ENCODE measurements at places on chromosomes 11 and 22.
A peak's percentile ranks its signal among the peaks of the same experiment; 100 is the strongest.

DNA sequence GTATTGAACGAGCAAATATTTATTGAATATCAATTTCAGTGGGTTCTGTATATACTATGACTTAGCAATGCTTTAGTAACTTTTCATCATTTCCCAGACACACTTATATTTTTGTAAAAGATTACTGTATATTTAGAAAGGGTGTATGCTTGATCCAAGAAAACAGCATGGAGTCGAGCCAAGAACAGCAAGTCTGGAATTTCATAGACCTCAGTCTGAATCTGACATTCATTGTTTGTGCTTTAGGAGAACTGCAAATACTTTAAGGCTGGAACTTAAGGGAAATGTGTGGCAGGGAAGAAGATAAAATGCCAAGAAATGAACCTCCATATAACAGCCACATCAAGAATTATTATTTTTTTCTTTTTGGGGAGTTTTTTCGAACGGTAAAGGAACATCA, 1156.8 kb downstream of the LRRC4C start:
- no peak for DNase-seq

GRCh38 chr11:2307501-2308331, 5.9 kb downstream of the TSPAN32 start:
- DNase-seq, result no peak

- DNase-seq, result no peak
These were observed 74.9 kb downstream of the RPL27A start for GRCh38 chr11:8757533-8757932.

GRCh38 chr11:121437018-121437685, 15.0 kb upstream of the SORL1 start:
- no peak for DNase-seq

GRCh38 chr11:109229682-109230081, 192.3 kb upstream of the C11orf87 start:
- DNase-seq, result no peak

- DNase-seq, result no peak
These were observed 26.8 kb upstream of the CELSR1 start for GRCh38 chr22:46564084-46564714.

DNA sequence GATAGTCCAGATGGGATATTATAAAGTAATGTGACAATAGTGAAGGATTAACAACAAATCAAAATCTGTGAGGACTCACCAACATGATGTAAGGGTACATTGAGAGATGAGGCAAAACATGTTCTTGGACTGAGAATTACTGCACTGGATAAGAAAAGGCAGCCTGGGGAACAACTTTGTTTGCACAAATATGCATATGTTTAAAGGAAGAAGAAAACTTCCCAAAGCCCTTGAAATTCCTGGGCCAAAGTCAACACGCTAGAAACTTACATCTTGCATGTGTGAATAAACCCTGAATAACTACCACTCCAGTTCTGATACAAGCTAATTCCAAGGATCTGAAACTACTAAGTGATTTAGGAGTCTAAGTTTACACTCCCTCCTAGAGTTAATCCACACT, 1.1 kb downstream of the OR52A5 start:
- no peak for DNase-seq

- DNase-seq, result no peak
These were observed 130.4 kb upstream of the TEAD1 start for GRCh38 chr11:12543596-12544415.

GRCh38 chr22:25765801-25766200, 23.8 kb downstream of the MYO18B start:
- no peak for DNase-seq

GRCh38 chr11:606245-606644, 9.5 kb downstream of the IRF7 start:
- DNase-seq, result no peak

DNA sequence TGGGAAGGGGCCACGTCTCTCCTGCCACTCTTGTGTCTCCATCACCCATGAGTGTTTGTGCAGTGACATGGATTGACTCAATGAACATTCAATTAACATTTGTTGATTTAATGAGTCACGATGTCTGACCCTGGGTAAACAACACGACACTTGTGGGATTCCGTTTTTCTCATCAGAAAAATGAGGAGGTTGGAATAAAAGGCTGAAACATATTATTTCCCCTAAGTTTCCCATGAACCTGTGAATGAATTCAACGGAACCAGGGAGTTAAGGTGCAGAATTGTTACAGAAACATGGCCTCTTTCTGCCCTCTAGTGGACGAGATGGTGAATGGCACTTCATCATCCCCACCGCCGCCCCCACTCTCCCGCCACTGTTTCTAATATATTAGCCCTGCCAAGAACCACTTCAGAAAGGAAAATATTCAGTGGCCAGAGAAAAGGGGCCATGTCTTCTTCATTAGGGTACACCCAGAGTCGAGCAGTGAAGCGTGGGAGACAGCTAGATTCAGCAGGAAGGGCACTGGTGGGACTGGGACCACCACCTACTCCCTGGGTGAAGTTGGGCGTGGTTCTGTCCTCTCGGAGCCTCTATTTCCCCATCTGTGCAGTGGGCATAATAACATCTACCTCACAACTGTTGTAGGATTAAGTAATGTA, 46.3 kb upstream of the SYT13 start:
- DNase-seq, result peak; percentile 18

GRCh38 chr22:40857309-40857855, 434 bp downstream of the XPNPEP3 start:
- no peak for DNase-seq

GRCh38 chr22:25407859-25408229, 156.6 kb upstream of the GRK3 start:
- DNase-seq, result no peak

DNA sequence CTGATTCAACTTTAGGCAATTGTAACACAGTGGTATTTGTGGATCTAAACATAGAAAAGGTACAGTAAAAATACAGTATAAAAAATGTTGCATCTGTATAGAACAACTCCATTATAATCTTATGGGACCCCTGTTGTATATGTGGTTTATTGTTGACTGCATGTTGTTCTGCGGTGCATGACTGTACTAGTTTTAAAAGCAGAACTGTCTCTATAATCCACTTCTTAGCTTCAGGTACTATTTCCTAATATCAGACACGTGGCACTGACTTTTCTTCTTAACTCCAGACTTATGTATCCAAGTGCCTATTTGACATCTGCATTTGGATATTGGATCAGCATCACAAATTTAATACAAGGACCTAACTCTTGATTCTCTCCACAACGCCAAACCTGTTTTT, 41.1 kb downstream of the PACS1 start:
- DNase-seq, result no peak

- DNase-seq, result no peak
These were observed 1.6 kb downstream of the DUSP8 start for GRCh38 chr11:1570531-1570895.

- DNase-seq, result no peak
These were observed 51.8 kb upstream of the SLC36A4 start for GRCh38 chr11:93249459-93250220.

- DNase-seq, result peak; percentile 13
These were observed 38.1 kb downstream of the LMO1 start for GRCh38 chr11:8225589-8226036.

DNA sequence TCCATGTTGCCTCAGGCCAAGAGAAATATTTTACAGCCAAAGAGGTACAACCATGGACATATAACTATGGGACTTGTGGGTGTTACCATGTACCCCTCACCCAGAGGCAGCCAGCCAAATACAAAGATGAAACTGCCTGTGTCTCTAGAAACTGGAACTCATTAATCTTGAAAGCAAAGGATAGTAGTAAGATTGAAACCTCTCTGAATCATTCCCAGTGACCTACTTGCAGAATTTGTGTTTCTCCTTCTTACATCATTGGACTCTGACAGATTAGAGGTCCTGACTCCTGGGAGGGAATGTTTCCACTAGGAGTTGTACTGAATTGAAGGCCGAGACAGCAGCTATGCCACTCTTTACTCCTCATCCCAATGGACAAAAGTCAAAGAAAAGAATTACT, 257.4 kb upstream of the UBASH3B start:
- DNase-seq, result no peak

- DNase-seq, result no peak
These were observed 13.2 kb downstream of the CD6 start for GRCh38 chr11:60984636-60985035.

DNA sequence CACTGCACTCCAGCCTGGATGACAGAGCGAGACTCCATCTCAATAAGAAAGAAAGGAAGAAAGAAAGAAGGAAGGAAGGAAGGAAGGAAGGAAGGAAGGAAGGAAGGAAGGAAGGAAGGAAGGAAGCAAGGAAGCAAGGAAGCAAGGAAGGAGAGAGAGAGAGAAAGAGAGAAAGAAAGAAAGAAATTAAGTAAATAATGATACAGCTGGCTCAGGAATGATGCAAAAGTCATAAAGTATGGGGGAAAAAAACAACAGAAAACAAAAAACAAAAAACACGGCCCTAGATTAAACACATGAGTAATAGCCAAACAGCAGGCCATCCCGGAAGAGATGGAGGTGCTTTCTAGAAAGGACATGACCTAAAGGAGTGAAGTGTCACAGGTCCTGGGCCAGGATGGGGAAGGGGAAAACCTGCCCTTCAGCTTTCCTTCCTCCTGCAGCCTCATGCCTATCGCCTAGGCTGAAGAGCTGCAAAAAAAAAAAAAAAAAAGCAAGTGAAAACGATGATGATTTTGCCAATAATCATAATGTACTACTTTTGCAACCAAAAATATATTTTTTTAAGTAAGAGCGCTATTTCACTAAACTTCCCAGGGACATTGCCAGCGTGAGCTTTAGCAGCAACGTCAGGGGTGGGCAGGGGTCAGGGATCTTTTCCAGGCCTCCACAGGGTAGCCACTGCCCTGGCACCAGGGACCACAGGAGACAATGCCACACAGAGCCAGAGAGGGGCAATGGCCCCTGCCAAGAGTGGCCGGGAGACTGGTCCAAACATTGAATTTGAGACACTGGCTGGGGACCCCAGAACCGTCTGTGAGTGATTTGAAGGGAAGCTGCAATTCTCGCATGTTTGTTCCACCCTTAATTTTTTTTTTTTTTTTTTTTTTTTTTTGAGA, 28.2 kb upstream of the TMPRSS4 start:
- DNase-seq, result no peak

DNA sequence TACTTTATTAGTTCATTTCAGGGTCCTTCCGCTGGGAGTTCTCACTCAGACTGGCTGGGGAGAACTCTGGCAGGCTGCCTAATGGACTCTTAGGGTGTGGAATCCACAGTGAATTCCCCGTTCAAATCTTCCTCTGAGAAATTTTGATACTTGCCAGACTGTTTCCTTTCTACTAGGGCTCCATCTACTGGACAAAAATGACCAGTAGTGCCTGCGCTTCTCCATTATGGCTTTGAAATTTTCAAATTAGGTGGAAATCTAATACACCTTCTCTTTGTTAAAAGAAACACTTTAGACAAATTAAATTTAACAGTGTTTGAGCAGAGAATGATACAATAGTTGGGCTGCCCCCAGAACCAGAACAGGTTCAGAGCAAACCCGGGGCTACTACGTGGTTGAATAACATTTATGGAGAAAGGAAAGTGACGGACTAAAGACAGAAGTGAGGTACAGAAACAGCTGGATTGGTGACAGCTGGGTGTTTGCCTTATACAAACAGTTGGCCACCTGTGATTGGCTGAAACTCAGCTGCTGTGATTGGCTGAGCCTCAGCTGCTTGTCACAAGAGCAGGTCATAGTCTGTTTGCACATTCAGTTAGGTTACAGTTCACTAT, 52.9 kb upstream of the FDX1 start:
- DNase-seq, result no peak

GRCh38 chr11:85575388-85575787, 51.8 kb downstream of the DLG2 start:
- no peak for DNase-seq

- DNase-seq, result no peak
These were observed 19.2 kb downstream of the PIM3 start for GRCh38 chr22:49979587-49980264.

GRCh38 chr22:31075961-31076360, 5.2 kb upstream of the SMTN start:
- no peak for DNase-seq

GRCh38 chr11:126518071-126518971, 162.8 kb downstream of the ST3GAL4 start:
- DNase-seq, result no peak

- no peak for DNase-seq
These were observed 720.6 kb downstream of the JRKL start for GRCh38 chr11:97110376-97110775.

DNA sequence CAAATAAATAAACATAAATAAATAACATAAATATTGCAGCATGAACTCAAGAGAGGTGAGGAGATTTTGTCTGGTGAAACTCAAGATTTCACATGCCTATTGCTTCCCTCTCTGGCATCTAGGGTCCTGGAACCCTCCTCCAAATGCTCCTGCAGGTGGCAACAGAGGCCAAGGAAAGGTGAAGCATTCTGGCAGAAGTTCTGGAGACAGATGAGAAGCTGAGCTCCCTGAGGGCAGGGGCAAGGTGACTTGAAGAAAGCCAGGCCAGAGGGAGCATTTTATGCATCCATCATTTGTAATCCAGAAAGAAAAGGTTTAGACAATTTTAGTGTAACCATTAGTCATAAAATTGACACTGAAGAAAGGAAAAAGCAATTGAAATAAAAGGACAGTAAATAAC, 64.9 kb downstream of the ENDOD1 start:
- DNase-seq, result peak; percentile 28

- DNase-seq, result no peak
These were observed 157.6 kb upstream of the BLID start for GRCh38 chr11:122273476-122274191.

DNA sequence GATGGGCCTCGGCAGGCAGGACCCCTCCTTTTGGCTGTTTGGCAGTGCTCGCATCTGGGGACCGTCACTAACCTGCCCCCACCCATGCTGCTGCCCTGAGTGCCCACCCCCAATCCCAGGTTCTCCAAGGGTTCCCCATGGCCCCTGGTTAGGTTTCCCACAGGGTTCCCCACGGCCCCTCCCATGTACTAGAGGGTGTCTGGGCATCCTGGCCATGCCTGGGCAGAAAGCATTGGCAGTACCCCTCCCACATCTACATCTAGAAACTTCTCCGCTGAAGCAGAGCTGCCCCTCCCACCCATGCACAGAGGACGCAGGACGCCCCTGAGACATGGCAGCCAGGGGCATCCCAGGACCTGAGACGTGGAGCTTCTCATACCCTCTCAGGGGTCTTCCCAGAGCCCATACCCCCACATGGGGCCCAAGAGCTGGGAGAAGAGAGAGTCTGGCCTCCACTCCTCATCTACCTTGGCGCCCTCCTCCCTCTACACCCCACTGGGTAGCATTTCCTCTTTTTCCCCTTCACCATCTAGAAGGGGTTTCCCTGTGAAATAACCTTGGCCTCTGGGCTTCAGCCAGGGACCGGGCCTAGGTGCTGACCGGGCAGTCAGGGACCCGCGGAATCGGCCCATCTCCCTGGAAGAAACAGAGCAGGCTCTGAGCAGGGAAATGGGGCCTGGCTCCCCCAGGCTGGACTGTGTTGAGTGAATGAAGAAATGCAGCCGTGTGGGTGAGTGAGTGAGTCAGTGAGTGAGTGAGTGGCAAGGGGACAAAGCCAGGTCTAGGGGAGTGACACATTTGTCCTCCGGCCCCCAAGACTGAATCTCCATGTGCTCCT, 987.3 kb downstream of the BRD1 start:
- DNase-seq, result no peak

All from stimulated activated CD4-positive, alpha-beta T cell treated with anti-CD3 and anti-CD28 coated beads, TNF-alpha, amount 100 ng/mL, for 1 hour (primary cell).